ENCODE measurements at places on chromosomes 6 and 20. TPM values are rescaled to one million over a fixed set of nuclear protein-coding genes. Genes with fewer than 3 reads are reported as not detected.

The SLC16A10 gene
- polyA plus RNA-seq: 0.12 TPM

The JARID2 gene
- 3.4 TPM for polyA plus RNA-seq

The TTI1 gene
- polyA plus RNA-seq: 14.7 TPM

The SHLD1 gene
- polyA plus RNA-seq: 5.8 TPM

The TMEM14A gene
- polyA plus RNA-seq: 42.4 TPM

The KIF25 gene
- polyA plus RNA-seq: not detected

The PHACTR3 gene
- polyA plus RNA-seq: 0.10 TPM

The GPSM3 gene
- 1.9 TPM for polyA plus RNA-seq

The SLC17A2 gene
- not detected for polyA plus RNA-seq

The PDSS2 gene
- 6.3 TPM for polyA plus RNA-seq
